ENCODE measurements at places on chromosomes 6 and 20.

GRCh38 chr20:50380697-50381040 lies 129.5 kb upstream of the PTPN1 start:
- DNase-seq, result no peak

DNA sequence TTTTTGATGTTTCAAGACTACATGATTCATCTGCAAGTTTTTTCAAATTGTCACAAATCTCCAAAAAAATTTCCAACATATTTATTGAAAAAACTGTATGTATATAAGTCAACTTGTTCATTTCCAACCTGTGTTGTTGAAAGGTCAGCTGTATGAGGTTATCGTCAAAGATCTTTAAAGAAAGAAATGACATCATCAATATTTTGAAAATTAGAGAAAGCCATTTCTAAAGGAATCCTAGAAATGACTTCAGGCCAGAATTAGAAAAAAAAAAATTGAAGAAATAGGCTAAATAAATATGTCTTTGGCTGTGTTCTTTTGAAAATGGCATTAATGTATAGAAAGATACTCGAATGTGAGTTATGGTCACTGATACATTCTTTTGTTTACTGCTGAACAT lies 6.8 kb downstream of the RNF146 start:
- no peak for DNase-seq

DNA sequence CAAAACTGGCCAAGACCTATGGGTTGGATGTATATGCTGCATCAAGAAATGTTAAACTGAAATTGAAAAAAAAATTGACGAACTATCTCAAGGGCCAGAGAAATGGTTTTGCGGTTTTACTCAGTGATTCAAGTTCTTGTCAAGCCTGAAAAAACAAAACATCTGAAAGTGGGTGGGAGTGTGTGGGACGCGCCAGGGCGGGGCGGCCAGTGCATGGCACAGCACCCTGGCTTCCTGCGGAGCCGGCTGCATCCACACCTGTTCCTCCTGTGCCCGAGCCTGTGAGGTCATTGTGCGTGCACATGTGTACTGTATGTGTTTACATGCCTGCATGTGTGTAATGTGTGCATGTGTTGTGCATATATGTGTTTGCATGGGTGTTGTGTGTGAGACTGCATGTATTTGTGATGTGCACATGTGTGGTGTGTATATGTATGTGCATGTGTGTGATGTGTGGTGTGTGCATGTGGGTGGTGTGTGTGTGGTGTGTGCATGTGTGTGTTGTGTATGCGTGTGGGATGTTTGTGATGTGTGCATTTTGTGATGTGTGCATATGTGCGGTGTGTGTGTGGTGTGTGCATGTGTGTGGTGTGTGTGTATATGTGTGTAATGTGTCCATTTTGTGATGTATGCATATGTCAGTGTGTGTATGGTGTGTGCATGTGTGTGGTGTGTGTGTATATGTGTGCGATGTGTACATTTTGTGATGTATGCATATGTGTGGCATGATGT lies 59.8 kb downstream of the CDH4 start:
- DNase-seq, result no peak

GRCh38 chr6:1610497-1611321 lies 994 bp downstream of the FOXC1 start:
- DNase-seq, result no peak

DNA sequence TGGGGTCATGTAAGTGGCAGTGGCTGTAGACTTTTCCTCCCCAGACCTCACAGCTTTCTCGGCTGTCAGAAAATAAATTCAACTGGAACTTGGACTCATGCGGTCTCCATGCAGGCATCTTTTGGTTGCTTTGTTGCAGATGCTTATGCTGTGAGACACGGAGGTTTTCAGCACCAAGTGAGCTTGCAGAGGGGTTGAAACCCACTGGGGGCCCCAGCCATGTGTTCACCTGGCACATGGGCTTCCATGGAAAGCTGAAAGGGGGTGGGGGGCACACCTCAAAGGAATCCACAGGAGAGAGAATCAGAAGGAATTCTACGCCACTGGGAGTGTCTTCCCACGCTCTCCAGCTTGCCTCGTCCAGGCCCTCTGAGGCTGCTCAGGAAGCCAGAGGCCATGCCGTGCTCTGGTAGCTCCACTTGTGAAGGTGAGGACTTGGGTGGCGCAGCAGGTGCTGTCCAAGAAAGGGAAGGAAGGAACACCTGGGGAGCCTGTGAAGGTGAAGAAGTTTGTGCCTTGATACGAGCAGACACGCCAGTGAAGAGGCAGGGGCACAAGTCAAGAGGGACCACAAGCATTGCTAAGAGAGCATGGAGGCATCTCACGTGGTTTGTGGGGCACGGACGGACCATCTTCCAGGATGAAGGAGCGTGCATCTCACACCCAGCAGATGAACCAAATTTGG lies 134.3 kb upstream of the PMEPA1 start:
- no peak for DNase-seq

DNA sequence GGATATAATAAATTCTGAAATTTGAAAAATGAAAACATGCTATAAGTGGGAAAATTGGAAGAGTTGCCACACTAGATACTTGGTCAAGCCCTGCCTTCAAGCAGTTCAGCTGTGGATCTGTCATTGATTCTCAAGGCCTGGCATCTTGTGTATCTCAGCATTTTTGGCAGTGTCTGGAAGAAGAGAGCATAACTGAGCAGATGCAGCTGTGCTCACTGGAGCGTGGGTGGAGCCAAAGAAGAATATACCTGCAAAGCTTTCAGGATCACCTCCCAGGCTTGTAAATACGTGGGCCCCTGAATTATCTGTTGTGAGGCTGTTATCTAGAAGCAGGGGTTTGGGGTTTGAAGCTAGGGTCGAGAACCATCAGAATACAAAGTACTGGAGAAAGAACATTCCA lies 31.3 kb upstream of the CHD6 start:
- DNase-seq, result no peak

DNA sequence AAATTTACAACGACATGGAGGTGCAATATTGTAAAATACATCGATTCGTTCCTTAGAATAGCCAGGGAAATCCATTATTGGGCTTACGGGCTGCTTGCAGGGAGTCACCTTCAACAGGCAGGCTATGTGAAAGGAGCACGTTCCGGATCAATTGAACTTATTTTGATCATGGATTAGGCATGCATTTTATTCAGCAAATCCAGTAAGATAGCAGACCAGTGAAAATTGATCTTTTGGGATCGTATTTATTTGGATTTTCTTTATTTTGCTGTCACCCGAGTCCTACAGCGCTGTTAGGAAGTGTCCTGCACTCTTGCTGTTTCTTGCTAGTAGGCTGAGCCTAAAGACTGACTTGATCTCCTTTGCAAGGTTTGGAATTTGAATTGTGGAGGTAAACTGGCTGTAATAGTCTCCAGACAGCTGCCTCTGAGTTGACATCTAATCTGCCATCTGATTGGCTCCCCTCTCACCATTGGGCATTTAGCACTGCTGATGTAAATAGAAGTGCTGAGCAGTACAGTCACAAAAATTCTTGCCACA lies 3.0 kb downstream of the ARID1B start:
- DNase-seq, result peak; percentile 71

Data from GM10248 (cell line).